ENCODE measurements at places on chromosomes 16 and 17.

GRCh38 chr17:42404326-42405055, 16.2 kb upstream of the STAT3 start:
- DNase-seq, result no peak

- DNase-seq, result no peak
Observed at GRCh38 chr17:32445971-32446370, 1.7 kb downstream of the PSMD11 start.

- no peak for DNase-seq
Observed at GRCh38 chr17:48570325-48571023, 7.7 kb downstream of the HOXB4 start.

GRCh38 chr17:36600936-36601302, 464 bp upstream of the MRM1 start:
- DNase-seq, result no peak

DNA sequence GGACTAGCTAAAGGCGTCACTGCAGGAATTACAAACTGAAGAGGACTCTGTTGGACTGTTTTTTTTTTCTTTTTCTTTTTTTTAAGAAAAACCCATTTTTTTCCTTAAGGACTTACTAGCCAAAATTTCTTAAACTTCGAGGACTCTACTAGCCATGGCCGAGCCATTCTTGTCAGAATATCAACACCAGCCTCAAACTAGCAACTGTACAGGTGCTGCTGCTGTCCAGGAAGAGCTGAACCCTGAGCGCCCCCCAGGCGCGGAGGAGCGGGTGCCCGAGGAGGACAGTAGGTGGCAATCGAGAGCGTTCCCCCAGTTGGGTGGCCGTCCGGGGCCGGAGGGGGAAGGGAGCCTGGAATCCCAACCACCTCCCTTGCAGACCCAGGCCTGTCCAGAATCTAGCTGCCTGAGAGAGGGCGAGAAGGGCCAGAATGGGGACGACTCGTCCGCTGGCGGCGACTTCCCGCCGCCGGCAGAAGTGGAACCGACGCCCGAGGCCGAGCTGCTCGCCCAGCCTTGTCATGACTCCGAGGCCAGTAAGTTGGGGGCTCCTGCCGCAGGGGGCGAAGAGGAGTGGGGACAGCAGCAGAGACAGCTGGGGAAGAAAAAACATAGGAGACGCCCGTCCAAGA, 878 bp downstream of the HEXIM1 start:
- no peak for DNase-seq

DNA sequence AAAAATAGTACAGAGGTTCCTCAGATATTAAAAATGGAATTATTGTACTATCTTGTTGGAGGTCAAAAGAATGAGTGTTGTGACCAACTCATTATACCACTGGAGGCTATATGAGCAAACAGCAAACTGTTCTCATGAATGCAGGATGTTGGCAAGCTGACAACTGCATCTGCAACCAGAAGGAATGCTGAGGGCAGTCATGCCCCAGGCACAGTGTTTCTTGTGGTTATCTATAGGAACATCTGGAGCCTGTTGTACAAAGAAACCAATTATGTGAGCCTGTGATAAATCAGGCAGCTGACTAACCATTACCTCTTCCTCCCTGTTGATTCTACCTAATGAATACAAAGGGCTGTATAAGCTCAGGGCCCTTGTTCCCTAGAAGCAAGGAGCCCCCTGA, 2057.1 kb downstream of the TP53TG3F start:
- DNase-seq, result no peak

DNA sequence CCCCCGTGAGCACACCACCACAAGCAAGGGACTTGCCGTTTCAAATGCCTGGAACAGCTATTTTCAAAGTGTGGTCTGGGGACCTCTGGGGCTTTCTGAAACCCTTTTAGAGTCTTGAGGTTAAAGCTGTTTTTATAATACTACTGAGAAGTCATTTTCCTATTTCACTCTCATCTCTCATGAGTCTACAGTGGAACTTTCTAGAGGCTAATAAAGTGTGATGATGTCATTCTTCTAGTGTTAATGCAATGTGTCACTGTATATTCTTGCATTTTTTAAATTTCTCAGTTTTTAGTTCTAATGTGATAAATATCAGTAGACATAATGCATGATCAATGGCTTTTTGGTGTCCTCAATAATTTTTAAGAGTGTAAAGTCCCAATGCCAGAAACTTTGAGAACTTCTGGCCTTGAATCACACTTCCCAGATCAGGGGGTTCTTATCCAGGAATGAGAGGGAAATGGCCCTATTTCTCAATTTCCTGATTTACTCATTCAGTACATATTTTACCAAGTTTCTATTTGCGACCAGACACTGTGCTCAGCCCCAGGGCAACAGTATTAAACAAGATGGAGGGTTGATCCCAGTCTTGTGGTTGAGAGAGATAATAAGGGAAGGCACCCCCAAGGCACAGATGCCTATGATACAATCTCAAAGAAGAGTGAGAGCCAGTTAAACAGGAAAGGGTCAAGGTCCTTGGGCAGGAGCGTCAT, 444.0 kb downstream of the HS3ST3B1 start:
- peak; percentile 62 for DNase-seq

- DNase-seq, result no peak
Observed at GRCh38 chr17:33572615-33573014, 279.5 kb upstream of the ASIC2 start.

- DNase-seq, result no peak
Observed at GRCh38 chr17:12974005-12974531, 43.8 kb downstream of the ELAC2 start.

DNA sequence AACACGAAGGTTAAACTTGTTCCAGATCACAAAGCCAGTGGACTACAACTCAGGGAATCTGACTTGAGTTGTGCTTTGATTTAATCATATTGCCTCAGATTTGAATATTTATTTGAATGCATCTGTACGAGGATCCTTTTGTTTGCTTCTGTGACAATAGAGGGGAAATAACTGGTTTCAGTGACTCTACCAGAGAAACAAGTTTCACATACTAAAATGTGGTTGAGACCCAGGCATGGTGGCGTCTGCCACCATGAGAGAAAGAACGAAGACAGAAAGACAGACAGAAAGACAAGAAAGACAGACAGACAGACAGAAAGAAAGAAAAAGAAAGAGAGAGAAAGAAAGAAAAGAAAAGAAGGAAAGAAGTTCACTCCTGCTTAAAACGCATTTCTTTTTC, 24.0 kb downstream of the YWHAE start:
- DNase-seq, result no peak

GRCh38 chr17:42146911-42147607, 7.7 kb downstream of the RAB5C start:
- no peak for DNase-seq

DNA sequence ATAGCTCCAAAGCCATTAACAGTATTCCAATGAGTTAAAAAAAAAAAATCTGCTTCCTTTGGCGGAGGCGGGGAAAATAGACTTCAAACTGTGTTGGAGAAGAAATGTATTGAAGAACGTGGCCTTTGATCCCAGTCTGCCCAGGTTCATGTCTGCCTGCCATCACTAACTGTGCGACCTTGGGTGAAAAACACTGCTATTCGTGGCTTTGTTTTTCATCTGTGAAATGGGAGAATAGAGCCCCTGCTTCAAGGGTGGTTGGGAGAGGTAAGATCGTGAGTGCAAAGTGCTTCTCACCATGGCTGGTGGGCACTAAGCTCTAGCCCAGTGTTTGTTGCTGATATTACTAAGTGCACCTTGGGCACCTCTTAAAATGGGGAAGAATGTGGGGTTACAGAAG, 69.5 kb downstream of the VPS35L start:
- no peak for DNase-seq
